ENCODE measurements at places on chromosomes 3 and 15.

- no peak for DNase-seq
These were observed 52.0 kb downstream of the PIK3CB start for GRCh38 chr3:138782755-138783154.

- no peak for DNase-seq
These were observed 211.2 kb downstream of the CNTN3 start for GRCh38 chr3:74403307-74403706.

- no peak for DNase-seq
These were observed 94.2 kb downstream of the ZBTB20 start for GRCh38 chr3:115052906-115053305.

GRCh38 chr3:65596571-65597225 is 442.0 kb downstream of the MAGI1 start:
- no peak for DNase-seq

DNA sequence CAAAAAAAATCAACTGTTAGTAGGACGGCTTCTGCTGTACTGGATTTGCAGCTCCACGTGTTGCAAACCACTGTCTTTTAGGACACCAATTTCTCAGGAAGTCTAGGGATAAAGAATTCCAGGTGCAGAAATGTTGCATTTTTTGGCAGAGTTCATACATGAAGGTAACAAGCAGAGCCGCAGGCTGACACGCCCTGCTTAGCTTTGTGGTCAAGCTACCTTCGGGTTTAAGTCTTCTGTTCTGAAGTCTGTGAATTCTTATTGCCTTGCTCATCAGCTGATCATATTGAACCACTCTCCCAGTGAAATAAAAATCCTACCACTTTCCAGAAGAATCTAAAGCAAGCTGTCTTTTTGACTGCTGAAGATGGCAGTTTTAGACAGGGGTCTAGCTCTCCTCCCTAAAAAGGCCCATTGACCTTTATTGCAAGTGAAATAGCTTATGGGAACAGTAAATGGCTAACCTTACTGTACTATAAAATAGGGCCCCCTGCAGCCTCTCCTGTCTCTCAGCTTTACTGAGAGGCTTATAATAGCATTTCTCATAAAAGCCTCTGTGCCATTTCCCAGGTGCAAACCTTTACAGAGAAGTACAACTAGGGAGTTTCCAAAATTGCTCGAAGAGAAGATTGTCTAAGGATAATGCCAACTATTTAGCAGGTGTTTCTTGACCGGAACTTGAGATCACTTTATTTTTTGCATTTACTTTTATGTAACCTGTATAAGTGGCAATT is 262.2 kb upstream of the IL12A start:
- DNase-seq: no peak

DNA sequence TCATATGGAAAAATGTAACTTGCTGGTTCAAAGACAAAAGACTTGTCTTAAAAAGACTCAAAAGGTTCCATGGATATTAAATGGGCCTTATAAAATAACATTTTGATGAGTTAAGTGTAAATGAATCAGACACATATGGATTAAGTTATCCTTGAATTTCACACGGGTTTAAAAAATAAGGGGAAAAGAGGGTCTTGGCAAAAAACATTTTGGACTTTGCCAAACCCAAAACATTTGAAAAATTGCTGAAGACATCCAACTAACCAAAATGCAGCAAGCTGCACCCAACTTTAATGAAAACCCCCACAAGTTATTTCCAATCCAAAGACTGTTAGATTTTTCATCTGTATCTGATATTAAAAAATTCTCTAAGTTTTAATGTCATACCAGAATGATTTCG is 200.7 kb downstream of the MEIS2 start:
- no peak for DNase-seq

GRCh38 chr3:177563792-177564191 is 366.5 kb upstream of the TBL1XR1 start:
- DNase-seq: no peak
